ENCODE measurements at places on chromosomes 7 and 10.

DNA sequence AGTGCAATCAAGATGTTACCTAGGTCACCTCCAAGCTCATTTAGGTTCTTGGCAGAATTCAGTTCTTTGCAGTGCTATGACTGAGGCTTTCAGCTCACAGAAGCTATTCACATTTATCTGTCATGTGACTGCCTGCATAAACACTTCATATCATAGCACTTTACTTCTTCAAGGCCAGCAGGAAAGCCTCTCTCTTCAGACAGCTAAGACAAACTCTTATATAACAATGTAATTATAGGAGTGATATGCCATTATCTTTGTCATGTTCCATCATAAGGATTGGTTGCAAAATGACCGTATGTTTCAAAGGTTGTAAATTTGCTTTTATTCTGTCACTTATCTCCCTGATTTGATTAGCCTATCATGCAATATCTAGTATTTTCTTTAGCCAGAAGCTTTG lies 78.8 kb upstream of the TMEM196 start:
- no peak for DNase-seq

DNA sequence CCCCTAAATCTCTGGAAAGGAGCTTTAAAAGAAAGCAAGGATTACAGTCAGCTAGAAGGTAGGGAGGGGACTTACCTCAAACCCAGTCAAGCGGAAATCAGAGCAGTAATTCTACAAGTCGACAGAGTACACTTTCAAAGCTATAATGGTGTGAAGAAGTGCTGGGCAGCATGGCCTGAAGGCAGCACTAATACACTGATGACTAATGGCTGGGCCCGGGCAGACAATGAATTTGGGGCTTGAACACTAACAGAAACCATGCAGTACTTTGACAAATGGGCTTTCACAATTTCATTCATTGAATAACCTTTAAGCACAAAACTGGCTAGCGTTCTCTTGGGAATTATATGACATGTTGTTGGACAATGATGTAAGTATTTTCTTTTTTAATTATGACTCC lies 4.7 kb downstream of the GLI3 start:
- peak; percentile 88 for DNase-seq

GRCh38 chr7:52154382-52154781 lies 837.8 kb upstream of the COBL start:
- no peak for DNase-seq

DNA sequence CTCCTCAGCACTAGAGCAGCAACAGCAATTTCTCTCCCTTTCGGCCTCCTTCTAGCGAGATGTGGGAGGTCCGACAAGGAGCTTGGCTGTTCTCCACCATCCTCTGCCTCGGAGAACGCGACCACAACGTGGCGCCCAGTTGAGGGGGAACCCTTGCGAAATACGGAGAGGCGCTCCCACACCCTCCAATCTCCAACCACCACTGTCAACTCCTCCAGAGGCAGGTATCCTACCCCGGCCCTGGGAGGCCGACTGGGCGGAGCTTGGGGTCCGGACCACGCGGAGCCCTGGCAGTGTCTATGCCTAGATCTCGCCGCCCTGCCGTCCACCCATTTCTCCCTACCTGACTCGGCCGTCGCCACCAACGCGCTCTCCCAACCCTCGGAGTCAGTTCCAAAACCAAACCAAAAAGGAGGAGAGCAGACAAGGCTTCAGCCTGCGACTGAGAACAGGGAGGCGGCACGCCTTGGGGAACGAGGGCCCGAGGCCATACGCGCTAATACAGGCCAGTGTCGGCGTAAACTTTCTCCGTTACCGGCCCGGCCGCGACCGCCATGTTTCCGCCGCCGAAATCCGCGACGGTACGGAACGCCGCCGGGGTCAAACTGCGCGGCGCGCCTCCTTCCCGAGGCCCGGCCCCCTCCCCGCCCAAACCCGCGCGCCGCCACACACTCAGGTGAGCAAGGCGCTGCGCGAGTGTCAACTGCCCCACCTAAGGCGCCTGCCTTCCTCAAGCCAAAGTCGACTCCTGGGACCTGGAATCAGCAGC lies at the start of gene TMEM168:
Gene TMEM168, minus strand, starts transcription at position 577 of the 769 bp plus-strand sequence. CDS start 5,568 bp downstream, outside the sequence.
- DNase-seq: peak; percentile 89

- DNase-seq: no peak
Observed at GRCh38 chr7:137886281-137886680, 39.5 kb upstream of the DGKI start.

DNA sequence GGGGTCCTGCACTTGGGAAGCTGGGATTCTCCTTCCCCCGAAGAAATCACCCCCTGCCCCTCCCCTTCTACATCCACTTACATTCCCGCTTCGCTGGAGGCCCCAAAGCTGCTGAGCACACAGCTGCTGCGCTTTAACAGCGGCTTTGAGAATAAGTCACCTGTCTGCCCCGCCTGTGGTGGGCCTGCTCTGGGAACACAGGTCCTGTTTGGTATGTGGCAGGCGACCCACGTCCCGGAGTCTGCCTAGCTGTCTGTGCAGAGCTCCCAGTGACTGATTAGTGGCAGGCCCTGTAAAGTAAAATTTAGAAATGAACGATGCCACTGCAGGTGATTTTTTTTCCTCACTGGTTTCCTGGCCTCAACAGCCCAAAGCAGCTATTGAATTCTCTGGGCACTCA lies 47.0 kb downstream of the CDH23 start:
- no peak for DNase-seq

- DNase-seq: no peak
Observed at GRCh38 chr10:80172896-80173295, 32.4 kb downstream of the ANXA11 start.

GRCh38 chr7:105267244-105267643 lies 121.5 kb downstream of the SRPK2 start:
- DNase-seq: no peak

DNA sequence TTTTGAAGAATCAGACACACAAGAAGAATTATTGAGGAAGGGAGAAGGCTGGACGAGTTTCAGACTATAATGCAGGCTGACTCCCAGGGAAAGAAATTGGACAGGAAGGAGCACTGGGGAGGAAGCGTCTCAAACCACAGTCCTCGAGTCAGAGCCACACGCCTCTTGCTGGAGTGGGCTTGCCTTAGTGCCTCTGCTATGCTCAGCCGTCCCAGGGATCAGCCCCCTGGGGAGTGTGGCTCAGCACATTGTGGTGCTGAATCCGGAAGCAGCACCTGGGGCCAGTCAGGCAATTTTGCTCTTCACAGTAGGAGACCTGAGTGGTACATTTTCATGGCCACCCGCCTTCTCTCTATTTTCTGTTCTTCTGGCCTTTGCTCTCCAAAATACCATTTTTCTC lies 67.4 kb upstream of the SLC35G1 start:
- no peak for DNase-seq

GRCh38 chr7:47428052-47428767 lies 153.7 kb downstream of the TNS3 start:
- no peak for DNase-seq

GRCh38 chr10:23558361-23558799 lies 119.5 kb downstream of the OTUD1 start:
- peak; percentile 17 for DNase-seq

DNA sequence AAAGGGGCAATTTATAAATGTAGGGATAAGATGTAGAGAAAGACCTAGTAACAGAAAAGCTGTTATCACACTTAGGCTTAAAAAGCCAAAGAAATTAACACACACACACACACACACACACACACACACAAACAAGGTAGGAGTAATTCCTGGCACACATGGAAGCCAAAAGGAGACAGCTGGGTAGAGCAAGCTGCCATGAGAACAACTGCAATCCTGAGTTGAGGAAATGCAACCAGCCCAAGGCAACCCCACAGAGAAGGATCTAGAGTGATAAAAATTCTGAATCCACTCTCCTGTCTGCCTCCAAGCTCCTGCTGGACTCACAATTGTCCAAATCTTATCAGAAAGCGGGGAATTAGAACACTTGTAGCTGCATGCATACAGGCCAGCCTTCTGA lies 229.1 kb upstream of the DGKB start:
- no peak for DNase-seq

- no peak for DNase-seq
Observed at GRCh38 chr7:778271-778967, 51.3 kb upstream of the PRKAR1B start.

- no peak for DNase-seq
Observed at GRCh38 chr10:126478546-126478945, 90.3 kb upstream of the ADAM12 start.

- peak; percentile 38 for DNase-seq
Observed at GRCh38 chr7:130940326-130940725, 206.3 kb upstream of the KLF14 start.

GRCh38 chr10:95221124-95221523 lies 27.1 kb downstream of the ACSM6 start:
- peak; percentile 42 for DNase-seq

GRCh38 chr10:8369666-8370065 lies 315.2 kb downstream of the GATA3 start:
- DNase-seq: peak; percentile 23

GRCh38 chr7:102849079-102849478 lies 63.7 kb upstream of the LRRC17 start:
- no peak for DNase-seq

- peak; percentile 22 for DNase-seq
Observed at GRCh38 chr10:108348215-108348614, 1183.7 kb upstream of the SORCS1 start.

GRCh38 chr7:12111422-12112405 lies 99.4 kb upstream of the TMEM106B start:
- DNase-seq: peak; percentile 56

DNA sequence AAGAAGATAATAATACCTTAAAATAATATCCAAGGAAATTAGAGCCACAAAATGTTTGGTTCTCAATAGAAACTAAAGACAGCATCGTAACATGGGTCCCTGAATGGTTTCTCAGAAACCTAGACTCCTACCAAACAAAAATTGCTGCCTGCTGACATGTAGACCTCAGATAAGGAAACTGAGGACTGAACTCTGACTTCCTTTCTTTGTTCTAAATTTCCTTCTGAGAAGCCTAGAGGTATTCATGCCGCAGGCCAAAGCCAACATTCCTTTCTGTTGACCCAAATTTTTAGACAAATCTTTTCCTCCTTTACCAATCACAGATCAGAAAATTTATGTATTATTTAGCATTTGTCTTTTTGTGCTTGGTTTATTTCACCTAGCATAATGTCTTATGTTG lies 816.7 kb upstream of the PHF14 start:
- DNase-seq: no peak

DNA sequence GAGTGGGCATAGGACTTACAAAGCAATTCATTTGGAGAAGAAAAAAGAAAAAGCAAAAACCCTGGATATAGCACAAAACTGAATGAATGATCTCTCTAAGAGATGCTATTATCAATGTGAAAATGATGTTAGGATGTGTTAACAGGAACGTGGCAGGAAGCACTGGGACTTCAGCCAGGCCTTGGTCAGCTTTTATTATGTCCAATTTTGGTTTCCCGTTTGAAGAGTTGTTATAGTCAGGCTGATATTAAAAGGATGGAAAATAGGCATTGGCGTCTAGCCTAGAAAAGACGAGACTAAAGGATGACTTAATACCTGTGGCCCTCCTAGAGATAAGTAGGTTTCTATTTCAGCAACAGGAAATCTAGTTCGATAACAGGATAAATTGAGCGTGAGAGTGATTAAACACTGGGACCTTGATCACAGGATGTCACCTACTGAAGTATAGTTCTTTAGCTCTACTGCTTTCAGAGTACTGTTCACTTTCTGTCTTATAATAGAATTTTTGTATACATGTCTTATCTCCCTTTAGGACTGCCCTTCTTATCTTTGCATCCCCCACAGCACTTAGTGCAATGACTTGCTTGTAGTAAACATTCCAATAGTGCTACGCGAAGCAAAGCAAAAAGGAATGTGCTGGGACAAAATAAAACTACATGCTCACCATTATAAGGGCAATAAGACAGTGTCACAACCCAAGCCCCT lies 99.8 kb upstream of the AGBL3 start:
- peak; percentile 92 for DNase-seq

DNA sequence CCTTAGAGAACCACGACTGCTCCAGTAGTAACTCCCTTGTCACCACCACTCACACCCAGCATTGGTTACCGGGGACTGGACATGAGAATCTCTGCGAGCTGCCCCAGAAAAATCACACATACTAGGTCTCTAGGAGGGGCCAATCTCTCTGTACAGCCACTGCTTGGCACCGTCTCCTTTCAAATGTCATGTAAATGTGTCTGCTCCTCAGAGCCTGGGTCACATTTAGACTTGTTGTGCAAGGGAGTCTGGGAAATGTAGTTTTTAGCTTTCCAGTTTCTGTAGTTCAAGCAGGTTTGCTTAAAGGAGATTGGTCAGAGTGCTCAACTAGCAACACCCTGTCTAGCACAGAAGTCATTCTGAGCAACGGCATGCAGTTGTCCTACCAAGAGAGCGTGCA lies 60.0 kb downstream of the CHN2 start:
- peak; percentile 27 for DNase-seq

GRCh38 chr7:142954680-142955268 lies 7.4 kb downstream of the KEL start:
- DNase-seq: no peak

- DNase-seq: no peak
Observed at GRCh38 chr7:15462721-15463389, 99.0 kb downstream of the AGMO start.

DNA sequence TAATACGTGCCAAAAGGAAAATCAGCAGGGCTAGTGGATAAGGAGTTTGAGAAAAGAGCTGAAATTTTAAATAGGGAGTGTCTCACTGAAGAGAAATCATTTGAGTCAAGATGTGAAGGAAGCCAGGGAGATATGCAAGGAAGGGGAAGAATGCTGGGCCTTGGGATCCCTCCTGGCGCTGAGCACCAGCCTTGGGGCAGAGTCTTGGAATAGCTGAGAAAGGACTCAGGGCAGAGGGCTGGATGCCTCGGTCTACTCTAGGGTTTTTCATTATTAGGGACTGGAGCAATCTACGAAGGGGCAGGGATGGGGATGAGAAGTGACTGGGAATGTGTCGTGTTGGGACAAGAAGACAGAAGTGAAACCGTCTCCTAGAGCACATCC lies 484 bp downstream of the ZWINT start:
- DNase-seq: no peak

DNA sequence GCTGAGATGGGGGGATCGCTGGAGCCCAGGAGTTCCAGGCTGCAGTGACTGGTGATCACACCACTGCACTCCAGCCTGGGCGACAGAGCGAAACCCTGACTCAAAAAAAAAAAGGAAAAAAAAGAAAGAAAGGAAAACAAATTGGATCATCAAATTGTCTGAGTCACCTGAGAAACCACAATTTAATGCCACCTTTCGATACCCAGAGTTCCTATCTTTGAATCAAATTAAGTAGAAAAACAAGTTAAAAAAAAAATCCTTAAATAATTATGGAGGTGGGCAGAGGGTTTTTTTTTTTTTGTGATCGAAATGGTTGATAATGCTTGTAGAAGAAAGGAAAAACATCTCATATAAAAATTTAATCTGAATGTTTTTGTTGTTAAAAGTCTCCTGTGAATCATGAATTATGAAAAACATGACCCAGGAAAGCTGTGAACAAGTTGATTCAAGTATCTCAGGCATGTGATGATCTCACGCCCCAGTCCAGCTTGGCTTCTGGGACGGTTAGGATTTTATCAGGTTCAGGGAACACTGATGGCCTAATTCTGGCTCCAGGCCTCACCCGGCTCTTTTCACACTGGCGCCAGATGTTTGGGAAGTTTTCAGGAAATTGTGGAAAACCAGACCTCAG lies 25.3 kb upstream of the CUX1 start:
- DNase-seq: peak; percentile 86
